GM18507 (cell line): ENCODE measurements at places on chromosomes 4 and X.
A peak's percentile ranks its signal among the peaks of the same experiment; 100 is the strongest.

DNA sequence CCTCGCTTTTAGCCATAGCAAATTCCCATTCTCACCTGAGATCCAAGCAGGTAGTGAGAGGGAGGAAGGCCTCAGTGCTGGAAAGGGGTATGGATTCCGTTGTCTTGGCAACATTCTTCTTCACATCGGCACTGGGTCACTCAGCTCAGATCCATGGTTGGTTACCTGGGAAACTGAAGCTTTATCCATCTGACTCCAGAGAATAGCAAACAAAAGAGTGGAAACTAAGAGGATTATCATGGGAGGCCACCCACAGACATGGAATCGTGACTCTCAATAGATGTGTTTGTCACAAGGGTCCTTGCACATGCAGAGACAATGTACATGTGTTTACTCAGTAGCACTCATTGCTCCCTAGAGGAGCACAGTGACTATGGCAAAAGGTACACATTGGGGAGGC lies 81.0 kb downstream of the MAGED4 start:
- no peak for DNase-seq

DNA sequence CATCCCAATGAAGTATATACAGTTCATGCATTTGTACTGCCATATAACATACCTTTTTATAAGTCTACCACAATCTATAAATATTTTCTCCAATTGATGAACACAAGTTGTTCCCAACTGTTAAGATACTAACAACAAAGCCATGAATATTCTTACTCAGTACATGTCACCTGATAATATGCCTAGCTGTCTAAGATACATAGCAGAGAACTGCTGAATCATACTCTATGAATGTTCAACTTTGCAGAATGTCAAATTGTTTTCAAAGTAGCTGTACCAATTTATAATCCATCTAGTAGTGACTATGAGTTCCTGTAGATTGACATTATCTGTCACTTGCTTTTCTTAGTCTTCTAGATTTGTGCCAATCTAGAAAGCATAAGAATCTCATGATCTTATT lies 84.9 kb downstream of the RAB28 start:
- no peak for DNase-seq

- peak; percentile 9 for DNase-seq
Measured at GRCh38 chr4:89294573-89295269, 12.9 kb downstream of the GPRIN3 start.

GRCh38 chr4:76987685-76988084 lies 38.1 kb downstream of the SEPTIN11 start:
- DNase-seq: no peak

- no peak for DNase-seq
Measured at GRCh38 chr4:148445071-148445859, 3.1 kb upstream of the NR3C2 start.

GRCh38 chr4:106325800-106326199 lies 9.4 kb downstream of the AIMP1 start:
- no peak for DNase-seq

DNA sequence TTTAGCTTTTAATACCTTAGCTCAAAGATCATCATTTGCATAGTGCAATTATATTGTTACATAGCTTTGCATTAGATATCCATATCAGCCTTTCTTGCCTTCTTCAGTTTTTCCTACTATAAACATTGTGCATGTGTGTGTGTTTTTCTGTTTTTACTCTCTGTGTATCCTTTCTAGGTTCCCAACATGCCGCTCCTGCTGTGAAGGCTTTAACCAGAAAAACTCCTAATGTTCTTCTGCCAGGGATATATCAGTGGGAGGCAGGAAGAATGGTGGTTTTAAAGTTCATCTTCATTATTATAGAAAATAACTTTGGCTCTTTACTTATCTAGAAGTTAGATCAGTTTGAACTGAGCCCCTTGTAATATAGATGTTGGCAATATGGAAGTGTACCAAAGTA lies 61.2 kb downstream of the CPE start:
- no peak for DNase-seq

- no peak for DNase-seq
Measured at GRCh38 chr4:137674066-137674465, 141.8 kb upstream of the PCDH18 start.

DNA sequence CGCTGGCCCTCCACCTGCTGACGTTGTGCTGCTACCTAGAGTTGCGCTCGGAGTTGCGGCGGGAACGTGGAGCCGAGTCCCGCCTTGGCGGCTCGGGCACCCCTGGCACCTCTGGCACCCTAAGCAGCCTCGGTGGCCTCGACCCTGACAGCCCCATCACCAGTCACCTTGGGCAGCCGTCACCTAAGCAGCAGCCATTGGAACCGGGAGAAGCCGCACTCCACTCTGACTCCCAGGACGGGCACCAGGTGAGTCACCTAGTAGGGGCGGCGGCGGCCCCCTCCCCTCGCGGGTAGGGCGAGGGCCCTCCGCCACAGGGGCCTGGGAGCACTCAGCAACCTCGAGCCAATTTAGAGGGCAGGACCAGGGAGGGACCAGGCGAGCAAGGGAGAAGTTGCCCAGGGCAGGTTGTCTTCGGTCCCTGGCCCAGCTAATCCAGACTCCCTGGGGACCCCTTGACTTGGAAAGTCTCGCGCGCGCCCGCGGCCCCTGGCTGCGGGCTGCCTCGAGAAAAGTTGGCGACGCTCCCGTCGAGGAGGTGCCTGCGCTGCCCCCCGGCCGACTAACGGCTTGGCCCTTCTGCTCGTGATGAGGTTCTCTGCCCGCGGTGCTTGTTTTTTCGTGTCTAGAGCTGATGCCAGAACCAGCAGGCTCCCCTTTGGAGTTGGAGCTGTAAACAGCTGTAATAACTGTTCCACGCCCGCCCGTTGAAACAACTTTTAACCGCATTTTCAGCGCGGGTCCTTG lies 717 bp downstream of the EDA start:
- DNase-seq: no peak
